ENCODE measurements at places on chromosomes 13 and 19. TPM values are rescaled to one million over a fixed set of nuclear protein-coding genes. Genes with fewer than 3 reads are reported as not detected.

Gene SLC6A16
- polyA plus RNA-seq = 1.5 TPM

Gene OVOL3
- polyA plus RNA-seq = not detected

Gene CYP2A6
- polyA plus RNA-seq = not detected

Gene MAST1
- polyA plus RNA-seq = 0.39 TPM

Gene DCT
- 0.11 TPM for polyA plus RNA-seq
